Suppressor macrophage treated with lipopolysaccharide for 4 hours (primary cell): ENCODE measurements at places on chromosomes 7 and 10.

DNA sequence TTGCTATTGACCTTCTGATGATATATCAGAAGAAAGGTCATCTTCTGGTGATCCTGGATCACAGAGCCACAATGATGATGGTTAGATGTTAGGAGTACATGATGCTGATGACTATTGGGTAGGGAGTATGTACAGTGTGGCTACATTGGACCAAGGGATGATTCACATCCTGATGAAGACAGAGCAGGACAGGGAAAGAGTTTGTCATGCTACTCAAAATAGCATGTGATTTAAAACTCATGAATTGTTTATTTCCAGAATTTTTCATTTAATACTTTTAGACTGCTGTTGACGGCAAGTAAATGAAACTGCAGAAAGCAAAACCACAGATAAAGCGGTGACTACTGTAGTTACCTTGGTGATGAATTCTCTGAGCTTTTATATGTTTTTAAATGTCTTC lies 397.3 kb downstream of the PPP1R3A start:
- DNase-seq: peak; percentile 1

GRCh38 chr10:5531558-5532306 lies 7.0 kb downstream of the CALML3 start:
- no peak for DNase-seq

- no peak for DNase-seq
These were observed 61.3 kb upstream of the TRIL start for GRCh38 chr7:29019387-29019786.

GRCh38 chr10:132048294-132048667 lies 17.5 kb upstream of the JAKMIP3 start:
- no peak for DNase-seq

DNA sequence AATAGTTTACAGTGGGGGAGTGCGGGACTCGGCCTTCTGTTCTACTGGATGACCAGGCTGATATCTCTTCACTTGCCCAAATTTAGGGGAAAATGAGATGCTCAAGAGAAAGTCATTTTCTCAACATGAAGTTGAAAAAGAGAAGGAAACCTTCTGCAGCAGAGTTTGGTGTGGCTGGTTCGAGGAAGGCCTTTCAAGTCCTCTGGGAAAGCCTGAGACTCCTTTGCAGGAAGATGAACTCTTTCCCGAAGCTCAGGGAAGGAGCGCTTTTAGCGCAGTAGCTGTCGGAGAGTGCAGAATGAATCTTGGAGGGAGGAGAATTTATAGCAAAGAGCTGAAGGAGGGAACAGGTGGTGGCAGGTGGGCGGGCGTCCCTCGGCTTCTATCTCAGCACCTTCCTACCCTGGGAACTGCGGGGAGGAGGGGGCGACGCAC lies at the start of gene ATOH7:
Gene ATOH7 (minus strand): TSS at position 297 of the 435 bp plus-strand sequence. CDS start 436 bp downstream, outside the sequence.
- DNase-seq: no peak

DNA sequence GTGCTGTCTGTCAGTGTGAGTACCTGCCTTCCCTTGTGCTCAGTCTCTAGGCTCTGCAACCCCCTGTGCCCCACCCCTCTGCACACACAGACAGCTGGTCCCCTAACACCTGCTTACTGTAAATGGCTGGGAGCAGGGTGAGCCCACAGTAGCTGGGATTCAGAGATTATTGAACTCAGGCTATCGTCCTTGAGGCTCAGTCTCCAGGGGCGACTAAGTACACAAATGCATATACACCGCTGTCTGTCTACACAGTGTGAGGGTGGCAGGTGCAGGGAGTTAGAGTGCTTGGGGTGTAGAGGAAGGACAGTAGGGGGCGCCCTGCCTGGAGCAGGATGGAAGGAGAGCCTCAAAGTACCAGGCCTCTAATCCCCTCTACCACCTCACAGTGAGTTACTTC lies 12.9 kb downstream of the UPP1 start:
- peak; percentile 33 for DNase-seq

DNA sequence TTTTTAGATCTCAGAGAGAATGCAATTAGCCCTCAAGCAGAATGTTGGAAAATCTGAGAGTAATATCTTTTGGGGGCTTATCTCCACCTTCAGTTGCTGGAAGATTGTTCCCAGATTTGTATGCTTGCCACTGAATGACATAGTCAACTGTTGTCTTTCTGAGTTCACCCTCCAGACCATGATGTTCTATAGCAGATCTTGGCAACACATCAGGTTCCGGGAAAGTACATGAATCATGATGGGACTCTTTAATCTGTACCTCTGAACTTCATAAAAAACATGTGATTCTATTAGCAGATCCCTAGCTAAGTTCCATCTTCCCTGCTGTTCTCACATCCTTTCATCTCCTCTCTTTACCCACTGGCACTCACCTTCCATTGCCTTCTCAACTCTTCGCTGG lies 68.9 kb downstream of the PLCE1 start:
- DNase-seq: no peak

DNA sequence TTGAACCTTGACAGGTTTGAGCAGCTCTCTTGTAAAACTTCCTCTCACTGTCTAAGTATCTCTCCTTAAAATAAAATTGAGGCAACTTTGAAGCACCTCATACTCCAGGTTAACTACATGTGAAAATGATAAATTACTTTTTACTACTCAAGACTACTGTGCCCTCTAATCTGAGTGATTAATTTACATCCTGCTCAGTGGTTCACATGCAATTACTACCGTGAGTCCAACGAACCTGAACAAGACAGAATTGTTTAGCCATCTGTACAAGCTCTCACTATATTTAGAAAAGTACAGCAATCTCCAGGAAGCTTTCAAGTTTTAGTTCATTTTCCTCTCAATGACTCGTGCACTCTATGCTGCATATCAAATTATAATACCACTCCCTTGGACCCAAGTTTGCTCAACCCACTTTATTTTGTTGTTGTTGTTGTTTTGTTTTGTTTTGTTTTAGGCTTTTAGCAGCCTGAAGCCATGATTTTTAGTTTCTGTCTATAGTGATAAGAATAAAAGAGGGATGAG lies 21.2 kb downstream of the PDE1C start:
- DNase-seq: no peak

DNA sequence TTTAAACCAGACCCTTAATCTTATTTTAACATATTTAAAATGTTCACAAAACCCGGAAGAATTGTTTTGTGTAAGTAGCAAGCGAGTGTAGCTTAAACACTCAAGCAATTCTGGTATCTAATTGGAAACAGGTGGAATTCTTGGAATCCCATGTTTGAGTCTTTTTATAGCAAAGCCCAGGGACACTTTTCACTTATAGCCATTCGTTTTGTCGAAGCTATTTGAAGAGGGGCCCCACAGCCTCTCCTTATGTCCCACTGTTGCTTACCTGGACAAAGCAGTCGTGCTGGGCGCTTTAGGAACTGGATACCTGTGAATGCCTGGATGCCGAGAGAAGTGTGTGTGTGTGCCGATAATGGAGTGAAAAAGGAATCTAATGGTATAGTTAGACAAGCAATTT lies 3.3 kb downstream of the CUX1 start:
- DNase-seq: no peak

DNA sequence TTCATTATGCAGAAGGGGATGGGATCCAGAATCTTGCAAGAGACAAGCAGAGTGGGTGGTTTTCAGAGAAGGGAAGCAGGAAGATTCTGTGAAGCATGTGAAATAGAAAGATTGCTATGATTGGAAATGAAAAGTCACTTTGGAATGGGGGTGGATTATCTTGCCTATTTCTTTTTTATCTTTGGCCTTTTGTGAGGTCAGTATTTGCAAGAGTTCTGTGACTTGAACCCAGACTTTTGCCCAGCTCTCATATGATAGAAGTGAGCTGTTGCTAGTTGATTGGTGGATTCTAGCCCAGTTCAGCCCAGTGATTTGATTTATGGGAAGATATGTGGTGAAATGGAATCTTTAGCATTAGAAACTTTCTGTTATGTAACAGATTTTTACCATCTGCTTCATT lies 17.1 kb downstream of the ENTPD7 start:
- DNase-seq: peak; percentile 77

GRCh38 chr10:125455431-125455830 lies 227.5 kb downstream of the TEX36 start:
- no peak for DNase-seq

GRCh38 chr10:130160775-130161174 lies 24.6 kb downstream of the GLRX3 start:
- no peak for DNase-seq

GRCh38 chr7:35729061-35729783 lies 34.3 kb upstream of the HERPUD2 start:
- DNase-seq: peak; percentile 40

DNA sequence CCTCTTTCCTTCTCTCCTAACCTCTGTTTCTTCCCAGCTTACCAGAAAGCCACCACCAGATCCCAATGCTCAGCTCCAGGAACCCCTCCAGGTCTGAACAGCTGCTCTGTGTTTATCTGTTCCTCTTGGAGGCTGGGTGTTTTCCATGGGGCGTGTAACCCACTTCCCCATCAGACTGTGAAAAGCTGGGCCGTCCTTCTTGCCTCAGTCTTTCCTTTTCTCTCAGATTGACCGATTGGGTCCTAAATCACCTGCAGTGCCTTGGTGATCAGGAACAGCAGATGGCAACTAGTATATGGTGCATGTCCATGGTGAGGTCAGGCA lies 4.8 kb downstream of the SH3PXD2A start:
- DNase-seq: peak; percentile 56
